Fibroblast of skin of scalp (primary cell): ENCODE measurements at places on chromosomes 7 and 10.

DNA sequence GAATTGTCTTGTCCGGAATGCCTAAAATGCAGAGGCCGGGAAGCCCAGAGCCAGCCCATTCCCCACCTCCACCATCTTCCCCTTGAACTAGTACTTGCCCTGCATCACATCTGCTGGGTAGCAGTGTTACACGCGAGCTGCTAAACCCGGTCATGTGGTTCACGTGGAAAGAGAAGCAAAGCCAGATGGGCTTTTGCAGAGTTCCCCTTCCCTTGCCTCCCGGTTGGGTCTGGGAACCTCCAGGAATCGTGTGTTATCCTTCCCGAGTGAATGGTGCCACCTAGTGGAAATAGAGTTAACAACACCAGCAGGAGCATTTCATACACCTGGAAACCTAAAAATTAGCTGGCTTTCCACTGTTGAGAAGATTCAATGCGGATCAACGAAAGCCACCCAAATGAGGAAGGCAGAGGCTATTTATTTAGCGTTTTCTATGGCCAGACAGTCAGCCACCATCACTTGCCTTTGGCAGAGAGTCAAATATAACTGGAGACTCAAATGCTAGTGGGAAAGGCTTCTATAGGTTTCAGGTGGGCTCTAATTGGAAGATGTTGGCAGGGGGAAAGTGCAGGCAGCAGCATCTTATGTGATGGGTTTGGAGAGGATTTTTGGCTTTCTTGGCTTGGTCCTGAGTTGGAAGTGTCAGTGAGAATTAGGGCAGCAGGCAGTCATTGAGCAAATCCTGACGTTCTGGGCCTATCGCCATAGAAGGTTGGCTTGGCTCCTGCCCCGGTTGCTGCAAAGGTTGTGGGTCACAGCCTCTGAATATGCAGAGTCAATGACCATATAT, 12.9 kb upstream of the DENND2A start:
- peak; percentile 84 for DNase-seq

DNA sequence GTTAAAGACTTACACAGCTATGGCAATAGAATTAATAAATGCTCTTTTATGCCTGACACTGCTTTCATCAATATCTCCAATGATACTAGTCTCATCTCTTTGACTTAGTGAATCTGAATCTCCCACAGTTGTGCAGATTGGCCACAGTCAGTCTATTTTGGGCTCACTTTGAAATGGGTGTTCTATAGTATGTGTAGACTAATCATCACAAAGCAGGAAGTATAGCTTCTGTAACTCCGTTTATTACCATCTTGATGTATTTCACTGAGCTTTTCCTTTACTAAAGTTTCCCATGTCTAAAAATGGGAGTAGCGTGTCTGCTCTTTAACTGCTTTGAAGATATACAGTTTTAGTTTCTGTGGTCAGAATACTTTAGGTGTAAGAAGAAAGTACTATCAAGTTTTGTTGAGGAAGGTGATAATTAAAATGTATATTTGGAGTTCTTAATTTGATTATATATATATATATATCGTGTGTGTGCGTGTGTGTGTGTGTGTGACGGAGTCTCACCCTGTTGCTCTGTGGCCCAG, 70.1 kb downstream of the ST7 start:
- DNase-seq = no peak

GRCh38 chr10:53403688-53404087, 631.1 kb upstream of the MBL2 start:
- DNase-seq = peak; percentile 3

DNA sequence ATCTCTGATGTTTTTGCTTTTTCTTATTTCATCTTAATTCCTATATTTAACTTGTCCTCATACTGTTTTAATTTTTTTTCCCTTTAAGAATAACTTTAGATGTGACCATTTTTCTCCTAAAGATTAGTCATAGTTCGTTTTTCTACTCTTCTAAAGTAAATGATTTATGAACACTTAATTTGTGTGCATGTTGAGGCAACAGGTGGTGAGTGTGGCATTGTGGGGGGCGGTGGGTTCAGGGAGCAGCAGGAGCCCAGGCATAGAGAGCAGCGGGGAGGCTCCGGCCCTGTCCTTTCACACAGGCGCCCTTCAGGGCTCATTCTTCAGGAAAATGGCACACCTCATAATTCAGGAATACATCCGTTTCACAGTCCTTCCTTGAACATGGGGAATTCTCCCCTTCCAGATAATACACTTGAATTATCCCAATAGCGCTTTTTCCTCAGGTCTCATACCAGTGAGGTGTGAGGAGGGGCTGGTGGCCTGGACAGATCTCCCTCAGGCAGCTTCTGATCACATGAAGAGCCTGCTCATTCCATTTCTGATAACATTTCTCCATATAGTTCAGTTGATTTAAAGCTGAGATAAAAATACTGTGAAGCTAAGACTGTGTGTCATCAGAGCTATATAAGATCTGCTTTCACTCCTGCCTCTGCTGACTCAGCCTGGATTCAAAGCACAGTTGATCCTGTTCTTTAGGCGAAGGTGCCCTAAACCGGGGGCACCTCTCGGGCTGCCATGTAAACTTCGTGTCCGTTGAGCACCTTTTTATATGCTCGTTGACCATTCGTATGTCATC, 40.2 kb downstream of the CUL1 start:
- DNase-seq = no peak

GRCh38 chr10:104483582-104483981, 129.9 kb downstream of the CFAP58 start:
- no peak for DNase-seq

- DNase-seq = no peak
Observed at GRCh38 chr10:29590915-29591650, 43.7 kb downstream of the SVIL start.

- DNase-seq = peak; percentile 88
Observed at GRCh38 chr10:30000802-30001571, 58.4 kb downstream of the JCAD start.

DNA sequence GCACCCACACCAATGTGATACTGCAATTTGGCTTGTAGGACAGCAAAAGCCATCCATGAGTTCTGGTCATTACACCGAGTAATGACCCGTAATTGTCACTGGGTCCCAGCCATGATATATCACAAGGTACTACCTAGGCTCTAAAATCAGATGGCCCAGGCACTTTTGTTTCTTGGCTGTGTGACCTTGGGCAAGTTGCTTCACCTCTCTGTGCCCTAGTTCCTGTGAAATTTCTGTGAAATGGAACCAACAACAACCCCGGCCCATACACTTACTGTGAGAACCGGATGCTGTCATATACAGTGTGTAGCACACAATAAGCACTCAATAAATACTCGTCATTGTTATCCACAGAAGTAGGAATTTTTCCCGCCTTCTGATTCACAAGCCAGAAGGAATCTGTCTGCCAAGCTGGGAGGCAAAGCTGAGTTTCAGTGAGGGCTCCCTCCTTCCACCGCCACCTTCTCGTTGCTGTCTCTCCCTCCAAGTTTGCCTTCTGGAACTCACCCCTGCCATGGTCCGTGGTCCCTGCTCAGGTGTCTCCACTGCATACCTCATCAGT, 6.4 kb upstream of the CYTH3 start:
- peak; percentile 61 for DNase-seq
